ENCODE measurements at places on chromosomes 2 and 18. TPM values are rescaled to one million over a fixed set of nuclear protein-coding genes. Genes with fewer than 3 reads are reported as not detected.
A peak's percentile ranks its signal among the peaks of the same experiment; 100 is the strongest.

The FAM124B gene
- not detected for total RNA-seq

The DNAJC27 gene
- 2.0 TPM for total RNA-seq

The CYP26B1 gene
- total RNA-seq: not detected

The FABP1 gene
- total RNA-seq: not detected

DNA sequence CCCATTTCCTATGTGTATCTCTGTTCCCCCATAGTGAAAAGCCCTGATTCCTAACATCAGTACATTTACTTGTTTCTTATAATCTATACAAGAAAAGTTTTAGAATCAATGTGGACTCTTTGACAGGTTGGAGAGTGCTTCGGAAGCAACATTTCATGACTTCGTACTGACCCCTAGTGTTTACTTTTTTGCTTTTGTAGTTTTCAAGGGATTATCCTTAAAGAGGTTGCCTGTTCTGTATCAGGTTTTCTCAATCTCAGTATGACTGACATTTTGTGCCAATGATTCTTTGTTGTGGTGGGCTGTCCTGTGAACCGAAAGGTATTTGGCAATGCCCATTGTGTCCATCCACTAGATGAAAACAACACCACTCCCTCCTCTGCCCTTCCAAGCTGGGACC is 43.3 kb upstream of the SERPINB2 start:
- peak; percentile 67 for DNase-seq

- DNase-seq: peak; percentile 49
These were observed 92.3 kb upstream of the SMAD2 start for GRCh38 chr18:48022531-48023329.

- DNase-seq: peak; percentile 65
These were observed 66.5 kb downstream of the USP37 start for GRCh38 chr2:218501665-218502064.

DNA sequence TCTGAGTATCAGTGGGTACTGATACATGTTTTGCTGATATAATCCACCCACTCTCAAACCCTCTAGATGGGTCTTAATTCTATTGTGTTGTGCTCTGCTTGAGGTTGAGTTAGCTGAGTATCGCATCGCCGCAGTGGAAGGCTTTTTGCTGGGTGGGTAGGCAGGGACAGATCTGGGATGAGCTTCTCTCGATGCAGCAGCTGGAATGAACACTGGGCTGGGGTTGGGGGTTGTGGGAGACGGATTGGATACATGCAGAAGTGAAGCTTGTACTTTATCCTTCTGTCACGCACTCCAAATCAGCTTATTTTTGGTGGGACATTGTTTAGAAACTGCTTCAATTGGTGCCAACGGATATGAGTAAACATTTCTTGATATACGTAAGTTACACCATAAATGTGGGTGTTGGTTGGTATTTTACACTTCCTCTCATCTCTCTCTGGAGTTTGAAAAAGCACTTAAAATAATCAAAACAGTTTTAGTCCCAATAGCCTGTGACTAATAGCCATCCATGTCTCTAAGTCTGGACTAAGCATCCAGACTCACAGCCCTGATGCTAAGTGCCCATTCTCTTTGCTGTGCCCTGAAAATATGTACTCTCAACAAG is 107.1 kb downstream of the POLE4 start:
- DNase-seq: peak; percentile 55

DNA sequence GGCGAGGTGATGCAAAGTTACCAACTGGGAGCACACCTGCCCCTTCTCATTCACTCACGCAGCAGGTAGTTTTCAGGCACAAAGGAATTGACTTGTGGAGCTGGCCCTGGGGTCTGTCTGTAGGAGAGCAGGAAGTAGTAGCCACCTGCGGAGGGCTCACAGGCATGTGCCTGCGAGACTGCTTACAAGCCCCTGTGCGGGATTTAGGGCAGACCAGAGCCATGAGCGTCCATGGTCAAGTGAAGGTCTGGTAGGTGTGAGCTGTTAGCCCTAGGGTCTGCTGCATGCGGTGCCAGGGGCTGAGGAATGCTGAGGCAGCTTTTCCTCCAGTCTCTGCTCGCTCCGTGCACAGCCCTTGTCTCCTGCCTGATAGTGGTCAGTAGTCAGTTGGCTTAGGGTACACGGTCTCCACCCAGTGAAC is 18.9 kb downstream of the INPP4A start:
- DNase-seq: no peak

Data from IMR-90 (cell line).